ENCODE measurements at places on chromosomes 13 and 19.

GRCh38 chr13:110156301-110157049, 150.5 kb downstream of the COL4A1 start:
- no peak for DNase-seq

- no peak for DNase-seq
Observed at GRCh38 chr13:112963641-112964040, 5.4 kb upstream of the MCF2L start.

- DNase-seq, result no peak
Observed at GRCh38 chr19:52963247-52963618, 552 bp upstream of the ZNF816 start.

DNA sequence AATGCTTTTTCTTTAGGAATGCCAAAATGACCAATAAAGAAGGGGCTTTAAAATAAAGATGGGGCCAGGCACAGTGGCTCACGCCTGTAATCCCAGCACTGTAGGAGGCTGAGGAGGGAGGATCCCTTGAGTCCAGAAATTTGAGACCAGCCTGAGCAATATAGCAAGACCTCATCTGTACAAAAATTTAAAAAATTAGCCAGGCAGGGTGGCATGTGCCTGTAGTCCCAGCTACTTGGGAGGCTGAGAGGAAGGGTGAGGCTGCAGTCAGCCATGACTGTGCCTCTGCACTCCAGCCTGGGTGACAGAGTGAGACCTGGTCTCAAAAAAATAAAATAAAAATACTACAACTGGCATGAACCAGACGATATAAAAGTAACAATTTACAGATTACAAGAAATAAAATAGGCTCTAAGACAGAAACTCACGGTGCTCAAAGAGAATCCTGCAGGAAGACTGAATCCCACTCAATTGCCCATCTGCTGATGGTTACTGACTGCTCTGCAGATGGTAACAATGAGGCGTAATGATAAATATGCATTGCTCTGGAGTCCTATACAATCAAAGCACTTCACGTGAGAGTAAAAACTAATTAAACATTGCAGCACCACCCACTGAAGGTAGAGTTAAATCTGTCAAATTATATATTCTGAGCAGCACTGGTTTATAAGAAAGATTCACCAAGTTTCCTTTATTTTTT, 93.2 kb downstream of the LHFPL6 start:
- no peak for DNase-seq

DNA sequence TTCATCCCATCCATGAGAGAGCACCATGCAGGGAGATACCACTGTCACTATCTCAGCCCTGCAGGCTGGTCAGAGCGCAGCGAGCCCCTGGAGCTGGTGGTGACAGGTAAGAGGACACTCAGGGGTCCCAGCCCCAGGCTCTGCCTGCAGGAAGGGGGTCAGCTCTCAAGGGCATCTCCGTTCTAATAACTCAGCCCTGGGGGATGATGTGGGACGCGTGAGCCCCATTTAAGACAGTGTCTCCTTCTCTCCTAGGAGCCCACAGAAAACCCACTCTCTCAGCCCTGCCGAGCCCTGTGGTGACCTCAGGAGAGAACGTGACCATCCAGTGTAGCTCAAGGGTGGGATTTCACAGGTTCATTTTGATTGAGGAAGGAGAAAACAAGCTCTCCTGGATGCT, 15.5 kb upstream of the KIR3DL3 start:
- no peak for DNase-seq

DNA sequence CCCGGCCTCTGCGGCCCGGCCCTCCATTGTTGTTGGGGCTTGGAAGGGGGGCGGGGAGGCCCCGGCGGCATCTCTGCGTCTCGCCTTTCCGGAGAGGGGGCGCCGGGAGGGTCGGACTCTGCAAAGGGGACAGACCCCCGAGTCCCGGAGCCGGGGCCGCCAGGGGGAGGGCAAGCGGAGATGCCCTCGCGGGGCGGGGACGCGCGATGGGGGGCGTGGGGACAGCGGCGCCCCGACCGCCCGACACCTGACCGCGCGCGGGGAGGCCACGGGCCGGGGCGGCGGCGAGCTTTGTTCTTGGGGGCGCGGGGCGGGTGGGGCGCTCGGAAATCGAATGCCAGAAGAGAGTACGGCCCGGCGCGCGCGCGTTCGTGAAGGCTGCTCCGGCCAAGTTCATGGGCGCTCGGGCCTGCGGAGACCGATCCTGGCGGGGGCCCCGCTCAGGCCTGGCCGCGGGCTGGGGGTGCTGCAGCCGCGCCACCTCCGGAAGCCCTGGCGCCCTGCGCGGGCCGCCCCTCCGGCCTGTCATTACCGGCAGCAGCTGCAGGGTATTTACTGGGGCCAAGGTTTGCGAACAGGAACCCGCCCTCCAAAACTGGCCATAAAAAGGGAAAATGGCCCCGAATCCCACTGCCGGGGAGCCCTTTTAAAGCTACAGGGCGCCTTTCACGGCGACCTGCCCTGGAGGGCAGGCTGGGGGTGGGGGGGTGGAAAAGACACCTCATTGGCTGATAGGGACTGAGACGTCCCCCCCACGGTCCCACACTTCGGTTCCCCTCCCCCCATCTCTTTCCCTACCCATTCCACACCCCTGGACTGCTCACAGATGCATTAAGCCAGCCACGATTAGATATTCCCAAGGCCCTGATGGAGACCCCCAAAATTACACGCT, 11.1 kb upstream of the NANOS3 start:
- DNase-seq, result peak; percentile 65

- no peak for DNase-seq
Observed at GRCh38 chr13:44976949-44977583, 12.2 kb downstream of the NUFIP1 start.

- DNase-seq, result no peak
Observed at GRCh38 chr13:50456111-50456510, 387.4 kb downstream of the DLEU7 start.

- DNase-seq, result no peak
Observed at GRCh38 chr13:96768524-96768923, 225.8 kb downstream of the OXGR1 start.

DNA sequence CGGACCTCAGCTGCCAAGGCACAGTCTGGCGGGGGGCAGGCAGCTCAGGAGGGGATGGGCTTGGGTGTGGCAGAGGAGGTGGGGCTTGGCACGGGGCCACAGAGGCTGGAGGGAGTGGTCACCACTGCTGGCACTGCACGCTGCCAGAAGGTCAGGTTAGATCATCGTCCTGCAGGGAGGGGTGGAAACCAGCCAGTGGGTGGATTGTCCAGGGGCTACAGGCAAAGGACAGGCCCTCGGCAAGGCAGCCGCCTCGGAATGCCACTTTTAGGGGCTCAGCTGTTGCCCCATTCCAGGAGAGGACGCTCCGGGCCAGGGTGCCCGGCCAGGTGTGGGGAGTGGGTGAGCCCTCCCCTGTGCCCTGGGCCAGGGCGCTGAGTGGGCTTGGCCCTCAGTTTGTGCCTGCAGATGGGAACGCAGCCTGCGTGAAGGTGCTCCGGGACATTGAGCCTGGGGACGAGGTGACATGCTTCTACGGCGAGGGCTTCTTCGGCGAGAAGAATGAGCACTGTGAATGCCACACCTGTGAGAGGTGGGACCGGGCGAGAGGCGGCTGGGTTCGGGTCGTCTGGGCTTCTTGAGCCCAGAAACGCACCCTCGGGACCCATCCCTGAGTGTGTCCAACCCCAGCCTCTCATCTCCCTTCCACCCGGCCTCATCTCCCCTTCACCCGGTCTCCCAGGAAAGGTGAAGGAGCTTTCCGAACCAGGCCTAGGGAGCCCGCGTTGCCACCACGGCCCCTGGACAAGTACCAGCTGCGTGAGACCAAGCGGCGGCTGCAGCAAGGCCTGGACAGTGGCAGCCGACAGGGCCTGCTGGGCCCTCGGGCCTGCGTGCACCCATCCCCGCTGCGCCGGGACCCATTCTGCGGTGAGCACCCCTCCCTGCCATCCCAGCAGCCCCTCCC, 6.4 kb downstream of the KMT5C start:
- no peak for DNase-seq

DNA sequence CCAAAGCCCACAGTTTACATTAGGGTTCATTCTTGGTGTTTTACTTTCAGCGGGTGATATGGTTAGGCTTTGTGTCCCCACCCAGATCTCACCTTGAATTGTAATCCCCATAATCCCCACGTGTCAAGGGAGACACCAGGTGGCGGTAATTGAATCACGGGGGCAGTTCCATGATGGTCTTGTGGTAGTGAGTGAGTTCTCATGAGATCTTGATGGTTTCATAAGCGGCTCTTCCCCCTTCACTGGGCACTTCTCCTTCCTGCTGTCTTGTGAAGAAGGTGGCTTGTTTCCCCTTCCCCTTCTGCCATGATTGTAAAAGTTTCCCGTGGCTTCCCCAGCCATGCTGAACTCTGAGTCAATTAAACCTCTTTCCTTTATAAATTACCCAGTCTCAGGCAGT, 12.0 kb downstream of the FPR2 start:
- DNase-seq, result no peak

- DNase-seq, result no peak
Observed at GRCh38 chr19:33064458-33064791, 263 bp downstream of the RHPN2 start.

DNA sequence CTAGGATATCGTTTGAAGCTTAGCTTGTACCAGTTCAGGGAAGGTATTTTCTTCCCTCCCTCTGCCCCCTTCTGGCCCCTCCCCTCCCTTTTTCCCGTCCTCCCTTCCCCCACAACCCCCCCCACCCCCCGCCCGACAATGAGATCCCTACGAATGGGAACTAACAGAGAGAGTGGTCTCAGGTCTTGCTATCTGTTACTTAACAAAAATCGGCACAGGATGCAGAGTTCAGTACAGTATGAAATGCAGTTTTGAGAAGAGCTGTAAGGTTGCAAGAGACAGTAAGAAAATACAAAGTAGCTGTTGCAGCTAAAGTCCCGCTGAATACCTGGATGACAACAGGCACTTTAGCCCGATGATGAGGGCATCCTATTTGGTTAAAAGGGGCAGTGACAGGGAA, 3.1 kb upstream of the DACH1 start:
- DNase-seq, result no peak

- no peak for DNase-seq
Observed at GRCh38 chr13:109785141-109785891, 1.1 kb downstream of the IRS2 start.

DNA sequence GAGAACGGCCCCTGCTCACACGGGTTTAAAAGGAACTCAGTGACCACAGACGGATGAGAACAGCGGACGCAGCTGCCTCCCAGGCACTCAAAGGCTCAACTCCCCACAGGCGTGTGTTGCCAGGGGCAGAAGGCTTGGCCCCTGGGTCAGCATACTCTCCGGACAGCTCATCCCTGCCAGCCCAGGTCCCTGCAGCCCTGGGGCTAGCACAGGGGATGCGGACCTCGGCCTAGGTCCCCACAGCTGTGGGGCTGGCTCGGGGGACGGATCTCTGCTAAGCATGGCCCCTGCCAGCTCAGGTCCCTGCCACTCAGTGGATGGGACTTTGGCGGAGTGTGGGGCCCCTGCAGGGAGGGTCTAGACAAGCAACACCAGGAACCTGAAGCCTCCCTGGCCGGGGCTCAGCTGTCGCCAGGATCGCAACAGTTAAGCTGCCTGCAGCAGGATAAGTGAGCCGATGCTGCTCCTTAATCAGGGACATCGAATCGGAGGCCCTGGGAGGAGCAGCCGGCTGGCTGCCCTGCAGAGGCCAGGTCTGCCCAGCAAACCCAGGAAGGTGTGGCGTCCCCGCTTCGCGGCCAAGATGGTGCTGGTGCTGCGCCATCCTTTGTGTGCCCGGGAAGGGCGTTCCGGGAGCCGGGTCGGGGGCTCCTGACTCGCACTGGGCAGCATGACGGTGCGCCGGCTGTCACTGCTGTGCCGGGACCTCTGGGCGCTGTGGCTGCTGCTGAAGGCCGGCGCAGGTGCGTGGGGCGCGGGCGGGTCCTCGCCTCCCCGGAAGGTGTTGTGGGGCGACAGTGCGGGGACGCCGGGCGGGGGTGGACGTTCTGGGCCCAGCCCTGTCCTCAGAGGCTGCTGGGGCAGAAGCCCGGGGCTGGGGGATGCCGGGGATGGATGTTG, 32.5 kb downstream of the MCF2L start:
- peak; percentile 95 for DNase-seq

DNA sequence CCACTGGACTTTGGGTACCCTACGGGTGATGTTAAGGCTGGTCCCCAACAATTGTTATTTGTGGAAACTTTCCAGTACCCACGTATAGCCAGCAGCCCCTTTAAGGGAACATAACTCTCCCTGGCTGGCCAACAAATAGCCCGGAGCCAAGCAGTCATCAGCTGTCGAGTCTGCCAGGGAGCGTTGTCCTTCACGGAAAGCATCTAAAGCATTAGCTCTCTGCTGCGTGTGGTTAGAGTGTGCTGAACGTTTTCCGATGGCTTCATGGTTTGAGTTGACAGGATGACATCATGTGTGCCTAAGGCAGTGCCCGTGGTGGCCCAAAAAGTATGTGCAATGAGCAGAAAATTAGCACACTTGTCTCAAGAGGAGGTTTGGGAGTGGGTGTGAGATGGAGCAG, 3.3 kb upstream of the ZNF556 start:
- no peak for DNase-seq

GRCh38 chr19:440391-441212, 20.2 kb downstream of the SHC2 start:
- no peak for DNase-seq

DNA sequence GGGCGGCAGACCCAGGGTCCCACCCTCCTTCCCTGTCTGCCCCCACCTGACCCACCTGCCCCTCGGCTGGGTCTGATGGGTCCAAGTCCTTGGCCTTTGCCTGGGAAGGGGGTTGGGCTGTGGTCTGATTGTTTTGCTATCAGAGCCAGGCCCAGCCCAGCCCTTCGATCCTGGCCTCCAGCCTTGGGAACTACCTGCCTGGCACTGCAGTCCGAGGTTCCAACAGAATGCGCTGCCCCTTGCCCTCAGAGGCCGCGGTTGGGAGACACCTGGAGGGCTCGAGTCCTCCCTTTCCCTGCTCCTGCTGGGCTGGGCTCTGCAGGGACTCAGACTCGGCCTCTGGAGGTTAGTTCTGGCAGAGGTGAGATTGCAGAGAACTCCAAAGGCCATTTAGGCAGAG, 1.6 kb downstream of the CCL25 start:
- DNase-seq, result peak; percentile 15

- DNase-seq, result no peak
Observed at GRCh38 chr13:26653310-26653709, 95.8 kb downstream of the WASF3 start.

- DNase-seq, result no peak
Observed at GRCh38 chr19:1102407-1103131, 1.2 kb upstream of the GPX4 start.

DNA sequence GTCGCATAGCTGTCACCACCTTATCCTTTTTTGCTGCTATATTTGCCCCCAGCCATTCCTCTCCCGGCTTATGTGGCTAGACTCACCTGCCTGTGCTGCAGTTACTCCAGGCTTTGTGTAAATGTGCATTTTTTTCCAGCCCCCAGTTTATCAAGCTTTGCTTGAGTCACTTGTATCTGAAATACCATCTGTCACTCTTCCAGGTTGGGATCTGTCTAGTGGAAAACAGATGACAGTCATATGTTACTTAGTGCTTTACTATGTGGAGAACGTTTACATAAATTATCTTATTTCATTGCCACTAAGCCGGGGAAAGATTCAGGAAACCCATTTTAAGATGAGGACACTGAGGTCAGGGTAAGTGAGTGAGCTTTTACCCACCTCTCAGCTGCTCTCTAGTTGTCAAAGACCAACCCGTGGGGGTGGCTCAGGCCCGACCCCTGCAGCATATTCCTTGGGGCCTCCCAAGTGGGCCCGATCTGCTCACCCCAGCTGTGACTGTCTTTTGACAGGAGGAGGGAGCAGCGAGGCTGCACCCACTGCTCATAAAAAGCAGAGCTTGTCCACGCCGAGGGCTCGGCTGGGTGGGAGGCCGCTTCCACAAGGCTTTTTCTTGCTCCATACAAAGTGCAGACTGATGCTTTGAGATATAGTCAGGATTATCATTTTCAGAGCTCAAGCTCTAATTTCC, 7.2 kb downstream of the GJB2 start:
- DNase-seq, result no peak

All from D721Med (cell line).